Cardiac fibroblast (primary cell): ENCODE measurements at places on chromosomes 11 and 22.

DNA sequence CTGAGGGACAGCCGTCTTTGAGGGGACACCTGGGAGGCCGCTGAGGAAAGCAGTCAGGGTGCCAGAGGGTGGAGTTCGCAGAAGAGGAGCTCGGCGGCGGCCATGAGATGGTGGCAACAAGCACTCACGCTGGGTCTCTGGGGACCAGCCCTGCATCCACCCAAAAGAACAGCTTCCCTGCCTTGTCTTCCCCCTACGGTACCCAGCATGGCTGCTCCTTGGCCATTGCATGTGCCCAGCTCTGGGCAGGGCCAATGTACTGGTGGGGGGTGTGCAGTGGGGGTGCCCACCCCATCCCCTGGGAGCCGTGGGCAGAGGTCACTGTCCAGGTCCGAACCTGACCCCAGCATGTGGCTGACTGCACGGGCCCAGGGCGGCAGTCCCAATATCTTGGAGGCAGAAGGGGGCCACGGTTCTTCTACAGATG, 42.3 kb downstream of the OSBPL5 start:
- DNase-seq: no peak

- no peak for DNase-seq
Measured at GRCh38 chr22:42945027-42945426, 69.9 kb downstream of the PACSIN2 start.

DNA sequence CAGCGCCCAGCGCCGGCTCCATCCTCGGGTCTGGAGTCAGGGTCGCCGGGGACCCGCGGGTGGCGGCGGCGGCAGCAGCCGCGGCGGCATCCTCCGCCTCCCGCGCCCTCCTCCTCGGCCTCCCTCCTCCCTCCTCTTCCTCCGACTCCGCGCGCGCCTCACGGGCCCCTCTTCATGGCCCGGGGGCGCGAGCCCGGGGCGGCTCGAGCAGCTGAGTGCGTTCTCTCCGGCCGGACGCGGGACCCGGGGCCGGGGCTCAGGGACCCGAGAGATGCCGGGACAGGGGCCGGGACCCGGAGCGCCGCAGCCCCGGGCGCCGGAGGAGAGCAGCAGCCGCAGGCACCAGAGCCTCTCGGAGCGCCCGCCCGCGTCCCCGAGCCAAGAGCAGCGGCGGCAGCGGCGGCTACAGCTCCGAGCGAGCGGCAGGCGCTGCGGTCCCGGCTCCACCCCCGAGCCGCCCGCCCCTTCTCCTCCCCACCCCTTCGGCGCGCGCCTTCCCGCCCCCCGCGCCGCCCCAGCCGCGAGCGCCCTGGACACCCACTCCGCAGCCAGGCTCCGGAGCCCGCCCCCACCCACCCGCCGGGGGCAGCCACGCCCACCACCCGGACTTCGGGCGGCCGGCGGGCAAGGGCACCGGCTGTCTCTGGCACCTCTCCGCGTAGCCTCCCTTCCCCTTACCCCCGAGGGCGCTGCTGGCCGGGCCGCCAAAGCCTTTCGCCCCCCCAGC, at the start of gene CHST1:
TSS of gene CHST1 (minus strand) at position 417 of the 727 bp plus-strand sequence. CDS start 14,699 bp downstream, outside the sequence.
- DNase-seq: no peak

DNA sequence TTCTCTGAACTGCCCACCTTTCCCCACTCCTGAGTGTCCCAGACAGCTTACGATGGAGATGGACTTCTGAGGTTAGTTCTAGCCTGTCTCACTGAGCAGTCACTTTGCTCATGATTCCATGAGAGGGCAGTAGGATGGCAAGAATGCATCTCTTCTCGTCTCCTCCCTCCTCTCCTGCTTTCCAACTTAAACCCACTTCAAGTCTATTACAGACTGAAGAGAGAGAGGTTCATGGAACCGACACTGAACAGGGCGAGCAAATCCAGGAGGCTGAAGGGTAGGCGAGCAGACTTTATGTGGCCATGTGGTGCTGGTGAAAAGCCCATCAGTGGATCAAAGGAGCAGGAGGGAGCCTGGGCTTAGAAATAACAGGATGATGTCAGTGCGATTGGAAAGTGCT, 38.6 kb downstream of the CEP164 start:
- DNase-seq: no peak

DNA sequence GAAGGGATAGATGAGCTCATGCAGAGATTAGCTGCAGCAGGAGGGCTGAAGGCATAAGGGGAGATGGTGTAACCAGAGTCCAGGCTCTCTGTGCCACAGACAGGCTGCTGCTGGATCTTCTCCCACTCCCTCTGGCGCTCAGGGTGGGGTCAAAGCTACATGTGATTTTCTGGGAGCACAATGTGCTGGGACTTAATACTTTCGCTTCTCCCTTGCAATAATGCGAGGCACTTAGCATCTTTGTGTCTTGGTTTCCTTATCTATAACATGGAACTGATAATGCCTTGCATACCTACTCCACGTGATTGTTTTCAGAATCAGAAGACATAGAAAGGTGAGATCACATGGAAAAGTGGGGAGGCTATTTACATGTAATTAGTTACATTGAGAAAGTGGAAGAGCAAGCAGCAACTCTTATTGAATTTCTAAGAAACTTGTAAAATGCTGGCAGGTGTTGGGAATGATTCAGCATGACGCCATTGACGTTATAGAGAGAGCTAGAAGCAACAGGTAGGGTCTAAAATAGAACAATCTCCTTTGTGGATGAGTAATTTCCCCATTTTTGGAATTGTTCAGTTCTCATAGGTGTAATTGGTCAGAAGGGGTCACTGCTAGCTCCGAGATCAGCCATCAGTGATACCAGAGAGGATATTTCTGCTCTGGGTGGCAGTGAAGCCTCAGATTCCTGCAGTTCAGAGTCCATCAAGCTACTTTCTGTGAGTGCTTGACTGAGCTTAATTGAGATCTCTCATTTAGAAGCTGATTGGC, 8.2 kb upstream of the OR9I1 start:
- DNase-seq: no peak
